ENCODE measurements at places on chromosomes 3 and 15. TPM values are rescaled to one million over a fixed set of nuclear protein-coding genes. Genes with fewer than 3 reads are reported as not detected.

DNA sequence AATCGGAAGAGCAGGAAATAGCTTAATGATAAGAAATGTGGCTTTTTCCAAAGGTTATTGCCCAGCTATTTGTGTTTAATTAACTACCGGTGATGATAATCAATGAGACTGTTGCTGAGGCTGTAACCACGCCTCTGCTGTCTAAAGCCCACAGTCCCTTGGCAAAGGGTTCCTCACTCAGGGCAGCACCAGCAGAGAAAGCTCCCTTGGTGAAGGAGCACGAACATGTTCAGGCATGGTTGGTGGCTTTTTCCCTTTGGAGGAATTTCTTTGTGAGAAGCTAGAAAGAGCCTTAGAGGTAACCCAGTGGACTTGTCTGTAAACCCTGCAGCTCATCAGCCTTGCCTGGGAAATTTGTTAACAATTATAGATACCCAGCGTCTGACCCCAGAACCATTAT lies 7.5 kb upstream of the ST6GAL1 start:
- no peak for DNase-seq

GRCh38 chr3:7657214-7658112 lies 796.5 kb downstream of the GRM7 start:
- no peak for DNase-seq

The ALDH1A3 gene
- 19.8 TPM for total RNA-seq

- DNase-seq: no peak
Observed at GRCh38 chr3:137259701-137260100, 301.9 kb downstream of the IL20RB start.

GRCh38 chr3:65444447-65444815 lies 594.3 kb downstream of the MAGI1 start:
- no peak for DNase-seq

DNA sequence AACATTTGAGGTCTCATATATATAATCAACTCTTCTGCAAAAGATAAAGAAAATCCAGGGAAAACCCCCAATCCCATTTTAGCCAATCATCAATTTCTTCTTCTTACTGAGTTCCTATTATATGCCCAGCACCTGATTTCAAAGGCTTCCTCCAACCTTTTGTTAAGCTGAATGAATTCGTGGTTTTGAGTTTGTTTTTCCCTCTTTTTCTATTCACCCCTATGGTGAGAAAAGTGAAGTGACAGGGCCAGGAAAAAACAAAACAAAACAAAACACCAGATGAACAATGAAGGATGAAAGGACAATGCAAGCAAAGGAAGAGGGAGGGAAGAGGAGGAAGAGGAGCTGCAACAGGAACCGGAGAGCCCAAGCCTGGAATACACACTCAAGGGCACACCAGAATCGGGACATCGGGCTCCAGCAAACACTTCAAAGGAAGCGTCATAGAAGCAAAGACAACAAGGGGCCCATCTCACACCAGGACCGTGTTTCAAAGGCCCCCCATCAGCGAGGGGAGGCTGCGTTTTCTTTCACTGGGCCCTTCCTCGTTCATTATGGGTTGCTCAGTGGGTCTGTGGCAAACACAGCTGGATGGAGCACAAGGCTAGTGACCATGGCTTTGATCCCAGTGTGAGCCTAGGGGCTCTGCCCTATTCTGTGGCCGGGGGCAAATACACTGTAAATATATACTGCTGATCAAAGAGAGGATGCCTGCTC lies 50.2 kb downstream of the VGLL4 start:
- DNase-seq: no peak

Measured in uterus (tissue), 4 donors.